Activated naive CD8-positive, alpha-beta T cell treated with anti-CD3 and anti-CD28 coated beads, Interleukin-2, amount 10 ng/mL, durations not matched to agents 7 days and 5 days (primary cell): ENCODE measurements at places on chromosomes 3 and 15. TPM values are rescaled to one million over a fixed set of nuclear protein-coding genes. Genes with fewer than 3 reads are reported as not detected.

GRCh38 chr15:98785807-98786621, 137.7 kb downstream of the IGF1R start:
- no peak for DNase-seq

- DNase-seq: no peak
Measured at GRCh38 chr3:99601515-99601914, 36.9 kb upstream of the COL8A1 start.

DNA sequence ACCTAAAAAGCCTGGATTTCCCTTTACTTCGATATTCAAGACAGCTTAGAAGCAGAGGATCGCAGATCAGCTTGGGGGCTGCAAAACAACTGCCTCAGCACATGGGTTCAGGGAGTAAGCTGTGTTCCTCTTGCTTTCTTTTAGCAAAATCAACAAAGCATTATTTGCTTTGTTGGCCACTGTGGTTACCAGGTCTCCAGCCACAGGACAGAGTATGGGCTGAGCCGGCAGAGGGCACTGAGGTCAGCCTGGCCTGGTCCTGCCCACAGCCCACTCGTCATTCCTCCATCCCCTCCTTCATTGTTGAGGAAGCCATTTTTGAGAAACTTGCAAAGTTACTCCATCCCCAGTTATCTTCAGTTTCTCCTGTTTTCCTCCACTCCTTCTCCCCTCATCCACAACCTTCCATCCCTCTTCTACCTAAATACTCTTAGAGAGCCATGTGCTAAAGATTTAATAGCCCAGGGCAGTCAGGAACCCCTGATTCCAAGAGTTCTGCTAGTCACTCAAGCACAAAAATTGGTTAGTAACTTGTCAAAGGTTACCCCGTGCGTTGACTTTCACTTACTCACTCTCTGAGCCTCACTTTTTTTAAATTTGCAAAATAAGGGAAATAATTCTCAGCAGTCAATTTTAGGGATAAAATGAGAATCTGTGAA, 60.0 kb upstream of the HES1 start:
- no peak for DNase-seq

DNA sequence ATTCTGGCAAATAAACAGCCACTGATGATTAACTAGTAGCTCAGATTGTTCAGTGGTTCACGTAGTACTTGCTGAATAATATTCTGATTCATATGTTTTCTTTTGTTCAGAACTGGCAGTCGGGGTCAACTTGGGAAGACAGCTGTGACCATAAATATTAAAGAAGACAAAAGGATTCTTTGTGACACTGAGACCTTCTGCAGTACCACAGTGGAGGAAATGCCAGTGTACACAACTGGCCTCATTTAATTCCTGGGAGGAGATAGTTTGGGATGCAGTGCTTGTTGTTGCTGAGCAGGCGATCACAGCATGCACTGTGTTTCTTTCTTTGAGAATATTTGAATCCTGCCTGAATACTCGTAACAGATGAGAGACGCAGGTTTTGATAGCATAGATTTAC, 26.7 kb upstream of the MCF2L2 start:
- DNase-seq: no peak

- DNase-seq: no peak
Measured at GRCh38 chr15:25422021-25422420, 16.8 kb downstream of the UBE3A start.

DNA sequence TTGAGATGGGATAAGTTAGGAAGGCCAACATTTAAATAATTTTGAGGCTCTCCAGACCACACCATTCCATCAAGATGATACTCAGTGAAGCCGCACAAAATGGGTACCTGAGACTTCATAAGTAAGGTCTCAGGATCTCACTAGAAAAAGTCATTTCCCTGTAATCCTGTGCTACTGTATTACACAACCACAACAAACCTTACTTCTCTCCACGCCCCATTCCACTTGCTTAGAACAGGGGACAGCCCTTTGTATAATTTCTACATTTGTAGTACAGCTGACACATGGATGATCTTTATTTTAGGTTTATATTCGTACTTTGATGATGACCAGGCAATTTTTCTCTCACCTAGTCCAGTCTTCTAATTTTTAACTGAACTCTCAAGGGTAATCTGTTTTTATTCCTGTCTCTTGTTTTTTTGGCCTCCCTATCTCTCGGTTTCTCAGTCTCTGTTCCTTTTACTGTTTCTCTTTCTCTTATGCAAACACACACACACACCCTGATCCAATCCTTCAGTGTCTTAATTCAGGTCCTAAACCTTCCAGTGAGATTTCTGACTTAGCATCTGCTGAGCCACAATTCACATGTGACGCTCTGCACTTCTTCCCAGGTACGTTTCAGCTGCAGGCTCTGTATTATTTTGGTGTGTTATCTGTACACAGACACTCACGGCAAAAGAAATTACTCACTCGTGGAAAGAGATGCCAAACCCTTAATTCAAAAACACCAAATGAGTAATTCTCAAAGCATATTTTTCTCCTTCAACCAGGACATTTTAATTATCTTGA, 223.2 kb upstream of the THBS1 start:
- no peak for DNase-seq

DNA sequence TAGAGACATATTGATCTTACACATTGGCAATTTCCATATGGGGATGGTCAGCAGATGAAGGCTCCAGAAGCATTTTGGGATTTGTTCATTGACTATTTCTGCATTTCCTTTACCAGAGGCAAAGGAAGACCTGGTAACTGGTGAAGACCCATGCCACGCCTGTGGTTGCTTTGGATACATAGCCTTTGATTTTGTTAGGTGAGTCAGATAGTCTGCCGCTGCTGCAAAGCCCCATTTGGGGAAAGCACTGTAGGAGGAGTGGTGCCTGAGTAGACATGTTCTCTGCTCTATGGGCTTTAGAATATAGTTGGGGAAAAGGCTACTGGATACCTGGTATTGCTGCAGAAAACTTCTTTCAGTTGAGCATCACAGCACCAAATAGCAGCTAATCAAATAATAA, 56.8 kb downstream of the TFG start:
- DNase-seq: no peak

Gene DLL4
- not detected for total RNA-seq

Gene GRAMD2A
- total RNA-seq: not detected

Gene ZIC1
- not detected for total RNA-seq
